ENCODE measurements at places on chromosomes 11 and 22.

- no peak for DNase-seq
These were observed 374.3 kb downstream of the NXPE2 start for GRCh38 chr11:115052601-115053000.

DNA sequence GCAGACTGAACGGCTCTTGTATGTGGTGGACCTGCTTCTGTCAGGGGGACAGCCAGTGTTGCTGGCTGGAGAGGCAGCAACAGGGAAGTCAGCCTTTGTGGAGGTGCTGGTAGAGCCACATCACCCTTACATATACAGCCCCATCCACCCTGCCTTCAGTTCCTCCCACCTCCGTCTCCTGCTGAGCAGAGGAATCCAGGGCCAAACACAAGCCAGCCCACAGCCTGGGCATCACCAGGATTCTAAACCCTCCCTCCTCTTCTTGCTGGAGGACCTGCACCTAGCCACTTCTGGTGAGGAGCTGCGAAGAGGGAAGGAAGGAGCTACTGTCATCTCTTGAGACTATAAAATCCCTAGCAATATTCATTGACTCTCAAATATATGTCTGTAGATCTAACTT lies 51.6 kb downstream of the DNHD1 start:
- DNase-seq: no peak

GRCh38 chr11:122778148-122778547 lies 60.2 kb upstream of the CRTAM start:
- DNase-seq: no peak

DNA sequence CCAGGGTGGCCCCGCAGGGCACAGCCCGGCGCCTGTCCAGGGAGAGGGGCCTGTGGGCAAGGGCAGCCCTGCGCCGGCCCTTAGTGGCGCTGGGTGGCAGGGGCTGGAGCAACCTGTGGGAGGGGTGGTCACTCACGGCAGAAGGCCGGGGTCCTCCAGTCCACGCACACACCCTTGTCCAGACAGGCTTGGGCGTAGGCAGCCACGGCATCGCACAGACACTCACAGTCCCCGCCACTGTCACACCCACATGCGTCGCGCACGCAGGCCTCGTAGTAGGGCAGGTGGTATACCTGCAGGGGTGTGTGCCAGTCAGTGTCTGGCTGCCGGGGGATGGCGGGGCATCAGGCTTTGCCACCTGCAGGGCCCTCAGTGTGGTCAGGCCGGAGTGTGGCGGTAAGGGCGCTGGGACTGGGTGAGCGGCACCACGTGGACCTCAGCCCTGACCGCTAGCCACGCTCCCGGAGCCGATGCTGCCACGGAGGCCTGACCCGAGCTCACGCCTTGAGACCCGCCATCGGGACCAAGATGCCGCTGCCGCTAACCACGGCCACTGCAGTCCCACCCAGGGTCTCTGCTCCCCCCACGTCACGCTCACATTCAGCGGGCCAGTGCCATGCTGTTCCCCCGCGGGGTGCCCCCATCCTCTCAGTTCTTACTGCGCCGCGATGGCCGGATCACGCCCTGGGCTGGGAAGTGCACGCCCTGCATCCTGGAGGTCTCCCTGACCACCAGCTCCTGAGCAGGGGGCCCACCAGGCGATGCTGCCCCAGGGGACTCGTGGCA lies 12.5 kb downstream of the MUC6 start:
- no peak for DNase-seq

- DNase-seq: no peak
These were observed 41.3 kb upstream of the HMGXB4 start for GRCh38 chr22:35215993-35216392.

DNA sequence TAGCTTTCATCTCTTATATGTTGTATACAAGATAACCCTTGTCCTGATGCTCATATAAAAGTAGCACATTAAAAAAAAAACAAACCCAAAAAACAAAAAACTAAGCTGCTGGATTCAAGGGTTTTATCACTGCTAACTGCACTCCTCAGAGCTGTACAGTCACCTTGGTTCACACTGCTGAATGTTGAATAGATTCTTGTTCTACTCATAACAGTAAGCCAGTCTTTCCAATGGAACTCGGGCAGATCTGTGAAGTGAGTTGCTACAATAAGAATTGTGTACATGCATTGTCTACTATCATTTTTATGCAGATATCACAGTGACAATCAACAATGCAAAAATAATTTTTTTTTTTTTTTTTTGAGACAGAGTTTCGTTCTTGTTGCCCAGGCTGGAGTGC lies 4.7 kb downstream of the HARBI1 start:
- DNase-seq: no peak

- no peak for DNase-seq
These were observed 37.2 kb downstream of the GLYATL2 start for GRCh38 chr11:58807343-58807742.

GRCh38 chr11:70703141-70704064 lies 305.1 kb downstream of the CTTN start:
- DNase-seq: no peak

DNA sequence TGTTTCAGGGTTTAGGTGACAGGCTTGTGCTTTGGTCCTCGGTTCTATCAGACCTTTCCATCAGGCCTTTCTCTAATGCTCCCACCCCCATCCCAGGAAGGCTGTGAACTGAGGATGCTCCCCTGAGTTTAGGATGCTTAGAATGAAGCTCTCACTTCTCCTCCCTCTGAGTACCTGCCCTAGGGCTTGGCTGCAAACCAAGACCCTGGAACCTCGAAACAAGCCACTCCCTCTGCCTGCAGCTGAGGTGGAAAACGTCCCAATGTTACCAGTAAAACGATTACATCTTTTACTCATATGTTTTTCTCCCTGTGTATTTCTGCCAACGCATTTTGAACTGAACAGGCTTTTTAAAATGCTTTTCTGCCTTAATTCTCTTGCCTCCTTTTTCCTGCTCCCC lies 54.5 kb upstream of the BMAL1 start:
- DNase-seq: no peak

- no peak for DNase-seq
These were observed 517.9 kb upstream of the RAG2 start for GRCh38 chr11:37115963-37116362.

DNA sequence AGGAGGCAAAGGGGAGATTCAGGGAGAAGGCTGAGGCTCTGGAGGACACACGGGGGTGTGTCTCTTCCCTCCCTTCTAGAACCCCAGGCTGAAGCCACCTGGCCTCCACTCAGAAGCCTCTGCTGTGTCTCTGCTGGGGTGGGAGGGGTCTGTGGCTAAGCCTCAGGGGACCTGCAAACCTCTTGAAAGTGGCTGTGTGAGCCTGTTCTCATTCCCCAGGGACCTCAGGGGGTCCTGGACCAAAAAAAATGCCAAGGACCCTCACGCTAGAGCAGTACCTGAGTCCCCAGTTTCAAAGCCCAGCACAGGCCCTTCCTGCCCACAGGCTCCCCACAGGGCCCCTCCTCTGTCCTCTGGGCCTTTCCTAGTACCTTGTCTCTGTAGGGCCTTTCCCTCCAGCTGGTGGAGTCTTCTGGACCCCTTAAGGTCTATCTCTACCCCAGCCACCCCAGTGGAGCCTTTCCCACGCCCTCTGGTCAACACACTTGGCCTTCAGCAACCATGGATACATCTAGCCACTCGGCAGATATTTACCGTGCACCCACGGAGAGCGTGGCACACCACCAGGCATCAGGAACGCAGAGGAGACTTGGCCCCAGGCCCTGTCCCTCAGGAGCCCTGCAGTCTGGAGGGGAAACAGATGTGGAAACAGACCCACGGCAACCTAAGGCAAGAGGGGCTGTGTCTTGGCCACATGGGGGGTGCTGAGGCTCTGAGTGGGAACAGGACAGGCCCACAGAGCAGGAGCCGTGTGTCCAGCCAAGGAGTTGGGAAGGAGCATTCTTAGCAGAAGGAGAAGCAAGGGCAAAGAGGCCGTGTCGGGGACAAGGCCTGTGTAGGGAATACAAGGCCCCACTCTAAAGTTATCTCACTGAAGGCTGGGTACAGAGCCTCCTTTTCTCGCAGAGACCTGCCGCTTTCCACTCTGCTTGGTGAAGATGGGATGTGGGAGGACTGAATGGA lies 18.5 kb downstream of the PLA2G6 start:
- DNase-seq: no peak

DNA sequence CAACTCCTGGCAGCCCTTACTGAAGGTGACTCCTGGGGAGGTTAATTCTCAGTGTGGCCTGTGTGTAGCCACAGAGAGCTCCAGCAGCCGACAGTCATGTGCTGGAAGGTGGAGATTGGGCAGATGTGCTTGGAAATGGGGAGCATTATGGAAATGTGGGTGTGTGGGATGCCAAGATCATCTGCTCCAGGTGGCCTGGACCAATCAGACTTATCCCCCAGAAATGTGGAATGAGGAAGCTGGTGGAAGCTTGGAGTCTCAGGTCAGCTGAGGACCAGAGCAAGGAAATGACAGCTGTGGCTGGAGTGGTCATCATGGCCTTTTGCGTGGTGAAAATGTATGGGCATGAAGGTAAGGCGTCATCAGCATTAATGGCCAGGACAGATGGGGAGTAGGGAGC lies 234.0 kb downstream of the MIAT start:
- DNase-seq: no peak

GRCh38 chr11:71917646-71918140 lies 10.7 kb downstream of the XNDC1N start:
- DNase-seq: no peak

GRCh38 chr11:3231851-3232744 lies at the start of gene MRGPRE:
Gene MRGPRE (minus strand): TSS chr11:3232417. CDS start chr11:3228799, 3,618 bp downstream.
- no peak for DNase-seq

DNA sequence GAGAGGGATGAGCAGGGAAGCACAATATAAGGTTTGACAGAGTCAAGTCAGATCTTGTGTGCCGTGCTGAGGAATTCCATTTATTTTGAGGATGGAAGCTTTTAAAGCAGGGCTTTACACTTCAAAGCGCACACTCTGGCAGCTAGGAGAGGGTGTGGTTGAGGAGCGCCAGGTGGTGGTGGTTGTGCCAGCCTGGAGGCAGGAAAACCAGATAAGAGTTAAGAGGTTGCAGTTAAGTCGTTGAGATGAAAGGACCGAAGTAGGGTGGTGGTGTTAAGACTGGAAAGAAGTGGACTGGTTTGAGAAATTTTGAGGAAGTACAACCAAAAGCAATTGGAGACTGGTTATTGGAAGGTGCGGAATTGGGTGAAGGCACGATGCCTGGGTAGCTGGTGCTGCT lies 231.6 kb upstream of the TBCEL start:
- DNase-seq: no peak

GRCh38 chr22:29469755-29470154 lies 10.3 kb upstream of the NEFH start:
- DNase-seq: no peak

DNA sequence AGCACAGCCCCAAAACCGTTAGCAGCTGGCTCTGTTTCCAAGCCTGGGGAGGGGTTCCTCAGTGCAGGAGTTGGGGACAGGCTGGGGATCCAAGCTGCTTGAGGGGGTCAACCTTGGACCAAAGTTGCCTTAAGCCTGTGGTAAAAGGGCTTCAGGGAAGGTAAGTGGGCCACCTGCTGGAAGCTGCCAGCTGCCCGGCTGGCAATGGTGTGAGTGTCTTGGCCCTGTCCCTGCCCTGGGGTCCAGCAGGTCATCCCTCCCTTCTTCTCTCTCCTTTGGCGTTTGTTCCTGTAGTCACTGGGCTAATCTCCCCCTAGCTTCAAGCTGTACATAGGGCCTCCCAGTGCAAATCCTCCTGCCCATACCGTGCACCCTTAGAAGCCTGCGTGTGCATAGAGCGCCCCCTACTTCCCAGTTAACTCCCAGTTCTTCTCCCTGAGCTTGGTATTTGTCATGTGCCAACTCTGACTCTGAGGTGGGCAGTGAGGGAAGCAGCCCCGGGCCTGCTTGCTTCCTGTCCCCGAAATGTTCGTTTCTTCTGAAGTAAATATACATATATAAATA lies 4.4 kb downstream of the TMEM258 start:
- DNase-seq: peak; percentile 7

GRCh38 chr11:12111549-12112520 lies 1.4 kb downstream of the MICAL2 start:
- DNase-seq: no peak

All from fibroblast of skin of left quadriceps (primary cell).